Left colon (tissue), 2 donors: ENCODE measurements at places on chromosomes 11 and 22. TPM values are rescaled to one million over a fixed set of nuclear protein-coding genes. Genes with fewer than 3 reads are reported as not detected.

Gene APLP2
- total RNA-seq, result 349 TPM

DNA sequence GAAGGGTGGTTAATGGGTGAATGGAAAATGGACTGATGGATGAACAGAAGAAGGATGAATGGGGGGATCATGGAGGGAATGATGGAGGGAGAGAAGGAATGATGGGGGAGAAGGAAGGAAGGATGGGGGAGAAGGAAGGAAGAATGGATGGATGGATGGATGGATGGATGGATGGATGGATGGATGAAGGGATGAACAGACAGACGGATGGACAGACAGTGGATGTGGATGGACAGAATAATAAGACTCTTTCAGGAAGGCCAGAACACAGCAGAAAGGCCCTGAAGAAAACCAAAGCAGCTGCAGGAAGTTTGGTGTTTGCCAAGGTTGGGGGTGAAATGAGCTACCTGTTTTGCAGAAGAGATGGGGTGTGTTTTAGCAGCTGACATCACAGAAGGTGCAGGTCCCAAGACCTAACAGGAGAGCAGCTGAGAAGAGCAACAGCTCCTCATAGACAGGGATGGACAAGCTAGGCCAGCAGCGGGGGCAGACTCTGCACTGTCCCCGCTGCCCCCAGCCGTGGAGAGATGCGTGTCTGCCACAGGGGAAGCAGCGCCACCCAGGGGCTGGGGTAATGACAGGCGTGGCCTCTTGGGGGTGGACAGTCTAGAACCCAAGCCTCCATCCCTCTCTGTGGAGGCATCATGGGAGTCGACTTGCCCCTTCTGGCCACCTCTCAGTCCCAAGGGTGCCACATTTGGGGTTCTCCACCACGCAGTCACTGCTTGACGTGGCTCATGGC, 17.9 kb downstream of the C1QTNF6 start:
- DNase-seq, result peak; percentile 24

Gene CRELD2
- total RNA-seq, result 36.7 TPM

GRCh38 chr11:75344761-75345454, 6.6 kb downstream of the ARRB1 start:
- DNase-seq, result no peak

Gene SLC25A45
- total RNA-seq, result 5.8 TPM

Gene BTG4
- not detected for total RNA-seq

DNA sequence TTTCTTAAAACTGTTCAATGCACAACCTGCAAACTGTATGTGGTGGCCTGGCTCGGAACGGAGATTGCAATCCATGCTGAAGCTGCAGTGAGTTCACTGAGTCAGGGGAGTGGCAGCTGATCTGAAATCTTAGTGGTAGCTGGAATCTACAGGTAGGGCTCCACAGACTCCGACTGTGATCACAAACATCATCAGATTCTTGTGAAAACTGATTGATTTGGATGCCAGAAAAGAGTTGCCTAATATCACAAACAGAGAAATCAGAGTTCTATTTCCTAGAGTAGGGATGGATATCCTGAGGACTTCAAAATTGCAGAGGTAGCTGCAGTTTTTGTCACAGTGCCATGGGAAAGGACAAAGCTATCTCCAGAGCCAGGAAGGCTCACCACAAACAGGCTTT, 57.5 kb upstream of the SC5D start:
- DNase-seq, result no peak

- DNase-seq, result no peak
Measured at GRCh38 chr11:110527146-110527545, 97.4 kb downstream of the FDX1 start.

DNA sequence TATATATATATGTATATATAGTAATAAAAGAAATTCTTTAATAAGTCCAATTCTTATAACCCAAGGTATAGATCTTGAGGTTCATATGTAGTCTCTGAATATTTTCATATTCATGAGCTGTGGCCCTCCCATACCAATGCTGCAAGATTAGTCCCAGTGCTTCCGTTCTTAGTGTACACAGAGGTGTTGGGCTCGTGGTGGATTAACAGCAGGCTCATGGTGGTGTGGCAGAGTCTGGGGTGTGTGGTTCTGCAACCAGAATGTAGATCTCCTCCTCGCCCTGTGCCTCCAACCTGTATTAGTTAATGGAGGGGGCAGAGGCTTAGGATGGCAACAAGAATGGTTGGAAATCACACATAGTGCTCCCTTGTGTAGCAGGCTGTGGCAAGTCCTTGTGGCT, 16.8 kb downstream of the PRDM10 start:
- no peak for DNase-seq
